NCI-H1105 (cell line): ENCODE measurements at places on chromosomes 7 and 10.

DNA sequence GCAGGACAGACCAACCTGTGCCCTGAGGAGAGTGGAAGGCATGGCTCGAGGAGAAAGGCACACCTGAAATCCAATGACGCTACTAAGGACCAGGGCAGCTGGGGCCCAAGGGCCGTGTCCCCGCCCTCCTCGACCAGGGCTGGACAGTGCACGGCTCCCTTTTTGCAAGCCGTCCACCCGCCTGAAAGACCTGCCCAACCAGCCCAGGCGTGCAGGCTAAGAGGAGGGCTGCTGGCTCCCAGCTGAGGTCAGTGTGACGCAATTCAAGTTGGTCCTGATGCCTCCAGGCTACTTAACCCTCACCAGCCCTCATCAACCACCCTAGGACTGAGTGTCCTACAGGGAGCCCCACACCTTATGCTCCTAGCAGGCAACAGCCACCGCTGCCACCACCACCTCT is 69.3 kb downstream of the DLG5 start:
- DNase-seq, result no peak

DNA sequence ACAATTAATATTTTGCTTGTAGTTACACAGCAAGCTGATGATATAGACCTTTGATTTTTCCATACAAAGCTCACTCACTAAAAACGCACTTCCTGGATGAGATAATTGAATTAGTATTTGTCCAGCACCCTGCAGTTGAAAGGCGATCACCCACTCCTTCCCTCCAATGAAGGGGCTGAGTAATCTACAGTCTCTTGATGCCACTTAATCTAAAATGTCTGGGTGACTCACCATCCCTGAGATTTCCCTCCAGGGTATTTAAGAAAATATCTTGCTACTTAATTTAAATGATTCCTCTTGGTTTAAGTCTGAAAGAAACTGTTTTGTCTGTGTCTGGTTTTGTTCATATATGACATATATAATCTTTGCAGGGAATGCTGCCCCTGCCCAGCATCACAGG is 515.3 kb downstream of the GRID1 start:
- no peak for DNase-seq

DNA sequence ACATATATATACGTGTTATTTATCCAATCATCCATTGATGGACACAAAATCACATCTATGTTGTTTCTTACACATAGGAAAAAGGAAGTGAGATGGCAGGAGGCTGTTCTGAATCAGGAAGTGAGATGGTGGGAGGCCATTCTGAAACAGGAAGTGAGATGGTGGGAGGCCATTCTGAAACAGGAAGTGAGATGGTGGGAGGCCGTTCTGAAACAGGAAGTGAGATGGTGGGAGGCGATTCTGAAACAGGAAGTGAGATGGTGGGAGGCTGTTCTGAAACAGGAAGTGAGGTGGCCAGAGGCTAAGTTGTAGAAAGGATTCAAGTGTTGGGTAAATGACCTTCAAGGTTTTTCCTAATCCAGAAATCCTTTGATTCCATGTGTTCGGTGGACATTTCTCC is 921.5 kb downstream of the TYW1 start:
- DNase-seq, result no peak

GRCh38 chr7:8435095-8435494 is 1.7 kb downstream of the NXPH1 start:
- DNase-seq, result no peak

GRCh38 chr7:135771051-135771450 is 22.4 kb upstream of the FAM180A start:
- no peak for DNase-seq

- no peak for DNase-seq
Measured at GRCh38 chr7:141001546-141001945, 13.2 kb downstream of the MRPS33 start.

GRCh38 chr7:81462672-81463071 is 307.2 kb downstream of the HGF start:
- no peak for DNase-seq

DNA sequence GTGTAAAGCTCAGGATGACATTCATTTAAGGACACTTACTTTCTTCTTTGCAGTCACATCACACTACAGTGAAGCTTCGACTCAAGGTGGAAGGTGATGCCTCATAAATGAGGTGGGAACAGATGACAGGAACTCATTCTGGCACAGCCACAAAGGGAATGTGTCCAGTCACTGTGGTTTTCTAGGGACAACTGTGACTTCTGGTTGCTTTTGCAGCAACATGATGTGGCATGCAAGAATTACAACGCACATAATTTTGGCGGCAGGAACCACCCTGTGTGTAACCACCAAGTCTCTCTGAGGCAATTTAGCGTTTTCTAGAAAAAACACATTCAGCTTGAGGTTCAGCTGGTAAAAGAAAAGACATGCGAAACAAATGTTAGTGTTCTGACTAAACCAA is 32.0 kb upstream of the FERD3L start:
- no peak for DNase-seq
